Heart right ventricle (tissue), 16 donors: ENCODE measurements at places on chromosomes 16 and 17. TPM values are rescaled to one million over a fixed set of nuclear protein-coding genes. Genes with fewer than 3 reads are reported as not detected.

The ASIC2 gene
- not detected for total RNA-seq

The TBX4 gene
- not detected for total RNA-seq

The CTRB1 gene
- total RNA-seq = 2.6 TPM

The TNRC6C gene
- total RNA-seq = 31.4 TPM

The DNASE1L2 gene
- 0.35 TPM for total RNA-seq

The SMYD4 gene
- total RNA-seq = 13.3 TPM

The SLC5A11 gene
- total RNA-seq = 0.12 TPM

The P2RX5 gene
- total RNA-seq = 9.9 TPM

The RNU2-1 gene
- 1,696 TPM for total RNA-seq

The NKIRAS2 gene
- 50.1 TPM for total RNA-seq

The CACNG5 gene
- total RNA-seq = not detected

The TIGD7 gene
- total RNA-seq = 7.5 TPM

The MYH13 gene
- not detected for total RNA-seq

- no peak for DNase-seq
Observed at GRCh38 chr16:31042866-31043265, 9.5 kb downstream of the STX4 start.

GRCh38 chr16:13098536-13098935 lies 197.1 kb downstream of the SHISA9 start:
- DNase-seq = no peak

GRCh38 chr17:80421381-80422090 lies 6.6 kb downstream of the ENDOV start:
- no peak for DNase-seq

DNA sequence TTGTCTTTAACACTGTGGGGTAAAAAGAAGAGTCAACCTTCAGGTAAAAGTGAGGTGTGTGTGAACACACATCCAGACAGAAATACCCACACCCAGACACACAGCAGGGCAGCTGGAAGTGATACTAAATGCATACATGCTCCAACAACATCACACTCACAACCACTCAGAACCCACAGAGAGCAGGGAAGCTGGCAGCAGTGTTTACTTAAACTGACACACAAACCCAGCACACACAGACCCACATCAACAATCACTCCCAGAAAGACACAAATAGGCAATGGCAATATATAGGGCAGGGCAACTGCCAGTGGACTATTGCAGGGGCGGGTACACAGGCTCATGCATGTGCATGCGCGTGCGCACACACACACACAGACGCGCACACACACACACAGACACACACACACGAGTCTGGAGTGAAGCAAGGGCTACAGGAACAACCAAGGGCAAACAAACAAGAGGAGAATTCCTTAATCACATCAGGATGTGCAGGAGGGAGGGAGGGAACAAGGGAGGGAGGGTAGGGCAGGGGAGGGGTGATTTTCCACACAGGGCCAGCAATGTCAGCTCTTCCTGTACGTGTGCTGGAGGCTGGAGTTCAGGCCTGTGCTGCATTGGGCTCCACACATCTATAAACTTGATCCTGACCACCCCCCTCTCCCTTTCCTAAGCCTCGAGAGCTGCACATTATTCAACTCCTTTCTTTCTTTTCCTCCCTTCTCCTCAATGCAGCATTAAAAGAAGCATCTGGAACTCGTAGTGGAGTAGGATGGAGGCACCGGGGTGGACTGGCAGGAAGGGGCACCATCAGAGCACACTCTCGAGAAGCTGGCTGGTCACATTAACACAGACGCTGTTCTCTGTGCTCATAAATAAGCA lies 30.1 kb downstream of the HIC1 start:
- peak; percentile 74 for DNase-seq

DNA sequence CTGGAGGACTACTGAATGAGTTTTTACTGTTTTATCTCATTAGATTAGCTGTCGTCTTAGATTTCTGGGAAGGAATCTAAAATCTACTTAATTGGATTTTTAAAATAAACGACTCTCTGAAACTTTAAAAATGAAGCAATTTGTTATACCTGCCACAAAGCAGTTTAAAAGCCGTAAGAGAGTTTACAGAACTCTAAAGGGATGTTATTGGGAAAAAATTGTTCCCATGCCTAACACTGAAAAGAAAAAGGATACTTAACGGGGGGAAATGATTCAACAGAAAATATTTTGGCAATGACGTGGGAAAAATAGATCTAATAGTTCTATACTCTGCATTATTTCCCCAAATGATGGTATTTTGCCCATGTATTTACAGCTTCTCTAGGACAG lies 27.0 kb downstream of the ARHGAP17 start:
- DNase-seq = no peak

- DNase-seq = no peak
Observed at GRCh38 chr17:58480090-58480489, 8.1 kb downstream of the HSF5 start.

DNA sequence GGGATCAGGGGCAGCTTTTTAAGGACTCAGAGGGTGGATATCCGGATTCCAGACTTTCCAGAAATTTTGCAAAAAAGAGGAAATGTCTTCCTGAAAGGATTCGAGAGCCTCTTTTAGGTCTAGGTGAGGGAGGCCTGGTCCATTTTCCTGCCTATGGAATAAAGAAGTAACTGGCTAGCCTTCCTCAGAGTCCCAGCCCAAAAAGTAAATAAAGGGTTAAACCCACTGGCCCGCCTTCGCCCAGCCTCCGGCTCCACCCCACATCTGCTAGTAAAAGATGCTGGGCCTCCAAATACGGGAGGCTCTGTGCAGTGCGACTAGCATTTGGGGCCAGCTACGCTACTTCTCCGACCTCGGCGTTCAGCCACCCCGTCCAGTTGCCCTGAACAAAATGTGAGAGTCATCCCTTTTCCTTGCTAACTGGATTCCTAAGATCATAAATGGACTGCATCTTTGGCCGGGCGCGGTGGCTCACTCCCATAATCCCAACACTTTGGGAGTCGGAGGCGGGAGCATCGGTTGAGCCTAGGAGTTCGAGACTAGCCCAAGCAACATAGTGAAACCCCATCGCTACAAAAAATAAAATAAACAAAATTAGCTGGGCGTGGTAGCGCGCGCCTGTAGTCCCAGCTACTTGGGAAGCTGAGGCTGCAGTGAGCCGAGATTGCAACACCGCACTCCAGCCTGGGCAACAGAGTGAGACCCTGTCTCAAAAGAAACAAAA lies 824 bp upstream of the MPP2 start:
- DNase-seq = peak; percentile 74

DNA sequence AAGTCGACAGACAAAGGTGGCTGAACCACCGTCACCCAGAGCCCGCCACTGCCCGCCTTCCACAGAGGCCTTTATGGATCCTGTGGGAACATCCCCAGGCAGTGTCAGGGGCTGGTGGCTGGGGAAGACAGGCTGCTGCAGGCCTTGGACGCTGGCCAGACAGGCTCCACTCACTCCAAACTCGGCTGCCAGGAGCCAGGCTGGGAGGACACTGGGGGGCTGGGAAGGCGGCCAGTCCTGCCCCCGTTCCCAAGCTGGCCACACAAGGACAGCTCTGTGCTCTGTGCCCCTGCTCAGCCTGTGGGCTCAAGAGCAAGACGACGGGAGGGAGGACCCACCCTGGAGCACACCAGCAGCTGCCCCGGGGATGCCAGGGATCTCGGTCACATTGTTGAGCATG lies 7.6 kb upstream of the LCAT start:
- peak; percentile 77 for DNase-seq

- DNase-seq = no peak
Observed at GRCh38 chr17:78358538-78359320, 1.1 kb downstream of the SOCS3 start.

- peak; percentile 56 for DNase-seq
Observed at GRCh38 chr16:22813223-22813947, 577 bp upstream of the HS3ST2 start.

- no peak for DNase-seq
Observed at GRCh38 chr17:82772026-82772425, 20.2 kb downstream of the TBCD start.

DNA sequence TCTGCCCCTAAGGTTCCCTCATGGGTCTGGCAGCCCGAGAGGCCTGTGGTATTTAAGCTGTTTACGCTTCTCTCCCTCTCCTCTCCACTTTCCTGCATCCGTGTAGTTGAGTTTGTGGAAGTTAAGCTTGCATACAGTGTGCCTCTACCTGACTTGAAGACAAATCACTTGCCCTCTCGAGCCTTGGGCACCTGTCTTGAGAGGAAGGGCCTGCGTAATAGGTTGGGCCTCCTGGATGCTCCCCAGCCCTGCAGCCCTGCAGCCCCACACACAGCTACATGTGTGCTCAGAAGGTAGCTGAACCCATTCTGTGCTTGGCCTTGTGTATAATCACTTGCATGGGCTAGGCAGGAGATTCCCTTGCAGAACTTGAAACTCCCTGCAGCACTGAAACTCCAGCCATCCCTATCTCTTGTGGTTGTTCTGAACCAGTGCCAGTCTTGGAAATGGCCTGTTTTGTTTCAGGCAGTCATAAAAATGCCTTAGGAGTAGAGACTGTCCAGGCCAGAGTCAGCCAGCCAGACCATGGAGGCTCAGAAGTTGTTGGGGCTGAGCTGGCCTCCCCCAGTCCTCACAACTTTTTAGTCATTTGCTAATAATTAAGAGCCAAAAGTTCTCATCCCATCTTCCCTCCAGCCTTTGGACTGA lies 134.6 kb downstream of the CLEC16A start:
- DNase-seq = no peak

DNA sequence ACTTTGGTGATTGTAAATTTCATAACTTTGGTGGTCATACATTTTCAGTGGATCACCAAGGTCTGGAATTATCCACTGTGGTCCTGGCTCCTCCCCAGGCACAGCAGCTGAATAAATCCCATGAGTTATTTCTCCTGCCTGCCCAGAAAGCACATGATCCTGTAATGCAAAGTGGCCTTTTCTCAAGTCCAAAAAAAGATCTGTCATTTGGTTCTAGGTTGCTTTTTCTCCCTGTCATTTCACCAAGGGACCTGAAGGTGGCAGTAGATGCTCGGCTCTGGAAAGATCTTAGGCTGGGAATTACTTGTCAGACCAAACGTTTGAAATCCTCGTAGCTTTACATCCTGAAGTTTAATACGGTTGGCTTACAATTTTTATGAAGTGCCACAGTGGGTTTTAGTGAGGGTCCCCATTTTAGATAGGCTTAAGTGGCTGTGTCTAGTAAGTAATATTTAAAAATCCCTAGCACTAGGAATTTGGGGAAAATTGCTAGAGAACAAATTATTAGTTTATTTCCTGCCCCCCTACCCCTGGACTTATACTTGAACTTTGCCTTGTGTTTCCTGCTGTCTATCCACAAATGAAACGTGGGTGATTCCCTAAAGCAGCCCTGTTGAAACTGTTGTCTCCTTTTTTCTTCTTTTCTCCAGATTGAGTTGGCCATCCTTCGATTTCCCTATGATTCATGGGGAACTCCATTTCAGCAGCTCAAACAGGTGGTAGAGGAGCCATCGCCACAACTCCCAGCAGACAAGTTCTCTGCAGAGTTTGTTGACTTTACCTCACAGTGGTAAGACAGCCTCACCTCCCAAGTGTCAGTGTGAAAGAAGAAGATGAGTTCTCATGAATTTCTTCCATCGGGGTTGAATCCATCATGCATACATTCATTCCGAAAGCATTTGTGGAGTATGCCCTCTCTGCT lies 111.7 kb downstream of the MAP2K6 start:
- peak; percentile 34 for DNase-seq

- no peak for DNase-seq
Observed at GRCh38 chr17:30716461-30717290, 107.8 kb downstream of the CRLF3 start.

DNA sequence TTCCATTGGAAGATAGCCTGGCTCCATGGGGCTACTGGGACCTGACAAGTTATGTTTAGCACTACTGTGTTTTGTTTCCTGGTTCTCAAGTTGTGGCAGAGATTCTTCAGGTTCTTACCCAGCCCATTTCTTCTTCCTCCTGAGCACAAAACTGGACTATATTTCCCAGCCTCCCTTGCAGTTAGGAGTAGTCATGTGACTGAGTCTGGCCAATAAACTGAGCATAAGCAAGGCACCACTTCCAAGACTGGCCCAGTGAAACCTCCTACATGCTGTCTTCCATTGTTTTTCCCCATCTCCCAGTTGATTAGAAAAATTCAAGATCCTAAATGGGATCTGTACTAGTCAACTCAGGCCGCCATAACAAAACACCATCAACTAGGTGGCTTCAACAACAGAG lies 28.2 kb upstream of the RBBP6 start:
- DNase-seq = no peak

- no peak for DNase-seq
Observed at GRCh38 chr16:28882551-28883160, 4.4 kb downstream of the ATP2A1 start.

DNA sequence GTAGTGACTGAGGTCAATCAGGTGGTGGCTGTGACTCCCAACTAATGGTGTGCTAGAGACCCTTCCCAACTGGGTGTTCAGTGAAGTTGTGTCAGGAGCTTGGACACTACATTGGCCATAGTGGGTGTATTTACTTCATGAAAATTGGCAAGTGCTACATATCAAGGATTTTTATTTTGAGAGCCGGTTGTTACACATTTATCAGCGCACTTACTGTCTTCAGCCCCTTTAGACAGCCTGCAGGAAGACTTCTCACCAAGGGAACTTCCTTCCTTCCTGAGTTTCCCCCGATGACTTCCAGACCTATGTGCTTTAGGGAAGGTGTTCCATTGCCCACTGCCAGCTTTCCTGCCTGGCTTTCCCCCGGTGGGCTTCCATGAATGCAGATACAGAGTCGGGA lies 261.2 kb downstream of the CBLN1 start:
- DNase-seq = no peak

GRCh38 chr16:64346080-64346479 lies 775.8 kb downstream of the CDH11 start:
- no peak for DNase-seq

- DNase-seq = no peak
Observed at GRCh38 chr17:10631048-10631700, 25.9 kb downstream of the MYH3 start.

- no peak for DNase-seq
Observed at GRCh38 chr16:28110074-28110473, 46.6 kb upstream of the GSG1L start.
